Mesendoderm (in vitro differentiated cells): ENCODE measurements at places on chromosomes 6 and 20.

GRCh38 chr20:38170826-38171674, 6.0 kb upstream of the TGM2 start:
- no peaks in the 10 kb centered on the region for H3K27me3 ChIP-seq
- H3K27ac ChIP-seq: no peak overlapping the region
- no peak overlapping the region for H3K4me3 ChIP-seq
- no peaks in the 10 kb centered on the region for H3K36me3 ChIP-seq
- no peaks in the 10 kb centered on the region for H3K4me1 ChIP-seq

- H3K4me1 ChIP-seq: no peaks in the 10 kb centered on the region
- no peak overlapping the region for H3K4me3 ChIP-seq
- H3K36me3 ChIP-seq: no peaks in the 10 kb centered on the region
- no peak for DNase-seq
- no peak overlapping the region for H3K27ac ChIP-seq
Observed at GRCh38 chr6:120248451-120248850, 898.9 kb upstream of the MAN1A1 start.

DNA sequence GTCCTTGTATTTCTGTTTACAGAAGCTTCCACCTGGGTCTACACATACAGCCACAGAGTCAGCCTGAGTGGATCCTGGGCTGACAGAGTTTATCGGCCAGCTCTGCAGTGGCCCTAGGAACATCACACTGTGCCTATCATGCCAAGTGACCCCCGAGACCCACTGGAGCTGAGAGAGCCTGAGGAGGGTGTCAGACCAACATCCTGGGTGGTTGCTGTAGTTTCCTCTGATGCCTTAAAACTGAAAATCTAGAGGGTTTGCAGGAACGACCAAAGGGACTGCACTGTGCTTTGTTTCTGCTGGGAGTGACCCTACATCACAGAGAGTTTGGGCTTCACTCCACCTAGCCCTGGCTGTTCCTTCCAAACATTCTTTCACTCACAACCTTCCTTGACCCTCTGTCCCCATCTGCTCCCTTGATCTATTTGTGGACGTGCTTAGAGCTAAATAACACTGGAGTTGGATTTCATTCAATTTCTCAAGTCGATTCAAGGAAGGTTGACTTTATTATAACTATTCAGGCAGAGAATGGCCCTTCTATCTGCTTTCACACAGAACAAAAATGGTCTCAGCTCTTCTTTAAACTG, 18.1 kb downstream of the MYLK4 start:
- H3K4me1 ChIP-seq: peaks cover 3% of the 10 kb centered on the region
- no peak for DNase-seq
- no peak overlapping the region for H3K4me3 ChIP-seq
- no peak overlapping the region for H3K27ac ChIP-seq

GRCh38 chr6:132598473-132598872, 8.9 kb upstream of the TAAR5 start:
- no peak overlapping the region for H3K27ac ChIP-seq
- H3K4me1 ChIP-seq: no peaks in the 10 kb centered on the region
- H3K4me3 ChIP-seq: no peak overlapping the region
- DNase-seq: peak; percentile 69
- H3K27me3 ChIP-seq: no peaks in the 10 kb centered on the region
- no peaks in the 10 kb centered on the region for H3K36me3 ChIP-seq

GRCh38 chr6:164184410-164184809, 769.9 kb downstream of the QKI start:
- no peaks in the 10 kb centered on the region for H3K36me3 ChIP-seq
- no peaks in the 10 kb centered on the region for H3K4me1 ChIP-seq
- no peak for DNase-seq
- no peak overlapping the region for H3K4me3 ChIP-seq
- no peak overlapping the region for H3K27ac ChIP-seq

GRCh38 chr20:36349384-36350170, 43.4 kb downstream of the DLGAP4 start:
- no peak for DNase-seq
- H3K4me1 ChIP-seq: no peaks in the 10 kb centered on the region
- no peaks in the 10 kb centered on the region for H3K36me3 ChIP-seq
- H3K4me3 ChIP-seq: no peak overlapping the region

DNA sequence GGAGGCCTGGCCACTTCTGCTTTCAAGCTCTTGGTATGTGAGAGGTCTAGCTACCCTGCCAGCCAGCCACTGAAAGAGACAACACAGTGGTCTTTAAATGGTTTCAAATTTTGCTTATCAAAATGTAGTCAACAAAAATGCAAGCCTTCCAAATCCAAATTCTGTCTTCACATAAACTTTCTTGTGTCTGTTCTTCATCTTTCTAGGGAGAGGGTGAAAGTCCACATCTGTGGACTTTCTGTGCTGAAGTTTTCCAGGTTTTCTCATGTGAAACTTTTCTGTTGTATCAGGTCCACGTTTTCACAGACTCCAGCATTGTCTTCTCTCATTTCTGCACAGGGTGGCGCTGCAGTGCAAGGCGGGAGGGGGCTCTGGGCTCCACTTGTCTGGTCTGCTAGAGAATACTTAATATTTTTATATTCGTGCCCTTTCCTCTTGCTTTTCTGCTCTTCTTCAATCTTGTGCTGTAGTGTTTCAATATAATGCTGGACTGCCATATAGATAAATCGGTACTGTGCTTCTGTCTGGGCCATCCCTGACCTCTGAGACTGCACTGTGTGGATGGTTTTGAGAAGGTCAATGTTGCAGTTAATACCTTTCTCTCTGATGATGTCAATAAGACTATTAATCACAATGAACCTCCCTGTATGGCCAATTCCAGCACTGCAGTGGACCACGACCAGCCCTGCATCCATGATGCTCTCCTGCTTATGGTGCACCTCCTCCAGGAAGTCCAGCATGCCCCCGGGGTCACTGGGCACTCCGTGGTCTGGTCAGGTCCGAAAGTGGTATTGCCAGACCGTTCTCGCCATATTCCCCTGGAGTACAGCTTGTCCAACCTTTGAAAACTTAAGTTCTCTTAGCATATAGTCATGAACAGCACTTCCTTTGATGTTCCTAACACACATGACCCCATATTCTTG, 161.6 kb upstream of the TNFAIP3 start:
- H3K4me1 ChIP-seq: no peaks in the 10 kb centered on the region
- H3K27me3 ChIP-seq: no peaks in the 10 kb centered on the region
- H3K36me3 ChIP-seq: no peaks in the 10 kb centered on the region
- H3K4me3 ChIP-seq: no peak overlapping the region
- no peak overlapping the region for H3K27ac ChIP-seq

GRCh38 chr6:69835414-69836179, 30.8 kb upstream of the COL19A1 start:
- DNase-seq: peak; percentile 73
- H3K4me1 ChIP-seq: no peaks in the 10 kb centered on the region
- no peaks in the 10 kb centered on the region for H3K27me3 ChIP-seq

- H3K27me3 ChIP-seq: no peaks in the 10 kb centered on the region
- H3K36me3 ChIP-seq: no peaks in the 10 kb centered on the region
- DNase-seq: no peak
- H3K27ac ChIP-seq: no peak overlapping the region
Observed at GRCh38 chr20:40864470-40864869, 164.2 kb upstream of the TOP1 start.

- H3K4me3 ChIP-seq: no peak overlapping the region
- no peaks in the 10 kb centered on the region for H3K36me3 ChIP-seq
- no peaks in the 10 kb centered on the region for H3K27me3 ChIP-seq
- H3K4me1 ChIP-seq: no peaks in the 10 kb centered on the region
Observed at GRCh38 chr6:168163096-168163731, 84.2 kb upstream of the FRMD1 start.

DNA sequence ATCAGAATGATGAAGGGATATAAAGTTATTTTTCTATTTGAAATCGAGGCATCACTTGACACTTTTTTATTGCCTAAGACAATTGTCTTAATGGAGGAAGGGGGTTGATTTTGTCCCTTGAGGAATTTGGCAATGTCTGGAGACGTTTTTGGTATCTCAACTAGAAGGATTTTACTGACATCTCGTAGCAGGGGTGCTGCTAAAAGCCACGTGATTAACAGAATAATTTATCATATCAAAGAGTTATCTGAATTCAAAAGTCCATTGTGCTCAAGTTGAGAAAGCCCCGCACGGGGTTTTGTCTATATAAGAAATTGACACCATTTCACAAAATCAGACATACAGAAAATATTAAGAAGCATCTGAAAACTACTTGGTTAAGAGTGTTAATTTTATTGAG, 1.5 kb upstream of the TAAR6 start:
- H3K27me3 ChIP-seq: no peaks in the 10 kb centered on the region
- H3K4me3 ChIP-seq: no peak overlapping the region
- H3K4me1 ChIP-seq: no peaks in the 10 kb centered on the region
- no peak for DNase-seq

DNA sequence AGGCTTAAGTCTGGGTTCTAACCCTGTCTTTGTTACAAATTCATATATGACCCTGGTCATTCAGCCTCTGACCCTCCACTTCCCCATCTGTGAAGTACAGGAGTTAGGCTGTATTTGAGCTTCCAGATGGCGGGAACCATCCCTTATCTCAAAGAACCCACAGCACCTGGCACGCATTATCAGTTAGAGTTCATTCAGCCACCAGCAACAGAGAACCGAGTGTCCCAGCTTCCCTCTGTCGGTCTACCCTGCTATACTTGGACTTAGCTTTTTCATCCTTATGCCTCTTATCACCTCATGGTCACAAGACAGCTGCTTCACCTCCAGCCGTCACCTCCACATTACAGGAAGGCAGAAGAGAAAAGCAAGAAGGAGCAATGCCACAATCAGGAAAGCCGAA, 147.8 kb downstream of the EYA2 start:
- peak; percentile 4 for DNase-seq
- no peaks in the 10 kb centered on the region for H3K36me3 ChIP-seq
- H3K4me1 ChIP-seq: no peaks in the 10 kb centered on the region
- H3K4me3 ChIP-seq: no peak overlapping the region
- no peak overlapping the region for H3K27ac ChIP-seq

DNA sequence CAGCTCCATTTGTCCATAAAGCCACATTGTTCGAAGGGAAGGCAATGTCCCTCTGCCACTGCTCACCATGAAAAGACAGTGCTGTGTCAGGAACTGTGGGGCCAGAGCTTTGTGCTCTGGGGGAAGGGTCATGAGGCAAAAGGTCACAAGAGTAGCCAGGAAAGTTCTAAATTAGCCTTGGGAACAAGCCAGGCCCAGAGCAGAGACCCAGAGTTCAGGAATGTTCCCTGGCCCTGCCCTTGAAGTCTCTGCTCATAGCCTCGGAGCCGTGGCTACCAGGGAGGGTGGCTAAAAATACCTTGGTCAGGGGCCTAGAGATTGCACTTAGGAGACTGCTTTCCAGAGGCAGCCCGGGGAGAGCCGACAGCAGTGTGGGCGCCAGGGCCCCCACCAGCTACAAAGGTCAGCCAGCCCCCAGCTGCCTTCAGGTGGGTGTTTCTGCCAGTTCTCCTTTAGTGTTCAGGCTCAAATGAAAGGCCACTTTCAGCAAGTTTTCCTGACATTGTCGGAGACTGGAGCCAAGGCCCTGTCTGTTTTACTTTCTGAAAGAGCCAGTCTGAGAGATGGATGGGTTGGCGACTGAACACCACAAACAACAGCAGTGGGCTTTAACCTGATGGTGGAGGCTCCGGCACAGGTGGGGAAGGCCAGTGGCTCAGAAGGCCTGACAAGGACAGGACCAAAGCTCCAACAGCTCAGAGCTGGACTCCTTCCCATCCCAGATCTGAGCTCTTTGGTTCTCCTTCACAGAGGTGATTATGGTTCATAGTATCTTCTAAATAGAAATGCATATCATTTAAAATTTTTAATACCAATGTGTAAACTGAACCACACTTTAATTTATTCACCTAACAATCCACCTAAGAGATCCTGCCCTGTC, 76.2 kb downstream of the CDH26 start:
- H3K4me1 ChIP-seq: no peaks in the 10 kb centered on the region
- no peak for DNase-seq
- H3K27ac ChIP-seq: no peak overlapping the region
- H3K36me3 ChIP-seq: no peaks in the 10 kb centered on the region
- H3K4me3 ChIP-seq: no peak overlapping the region
- H3K27me3 ChIP-seq: no peaks in the 10 kb centered on the region

GRCh38 chr20:32544260-32544722, 40.8 kb downstream of the NOL4L start:
- H3K4me3 ChIP-seq: no peak overlapping the region
- no peak overlapping the region for H3K27ac ChIP-seq
- H3K27me3 ChIP-seq: no peaks in the 10 kb centered on the region

- no peaks in the 10 kb centered on the region for H3K36me3 ChIP-seq
- H3K27me3 ChIP-seq: peaks cover 10% of the 10 kb centered on the region
- H3K4me1 ChIP-seq: peaks cover 2% of the 10 kb centered on the region
- no peak overlapping the region for H3K27ac ChIP-seq
- H3K4me3 ChIP-seq: no peak overlapping the region
- no peak for DNase-seq
Observed at GRCh38 chr20:64039293-64040160, 3.5 kb downstream of the C20orf204 start.

GRCh38 chr6:115667478-115668026, 393.1 kb downstream of the FRK start:
- DNase-seq: no peak
- no peaks in the 10 kb centered on the region for H3K4me1 ChIP-seq
- H3K27ac ChIP-seq: no peak overlapping the region
- H3K4me3 ChIP-seq: no peak overlapping the region
- no peaks in the 10 kb centered on the region for H3K36me3 ChIP-seq

GRCh38 chr6:116888732-116889360, 11.8 kb downstream of the RFX6 start:
- DNase-seq: no peak
- H3K27ac ChIP-seq: no peak overlapping the region
- H3K4me3 ChIP-seq: no peak overlapping the region
- H3K4me1 ChIP-seq: no peaks in the 10 kb centered on the region

- no peak overlapping the region for H3K27ac ChIP-seq
- no peaks in the 10 kb centered on the region for H3K27me3 ChIP-seq
- DNase-seq: no peak
- no peak overlapping the region for H3K4me3 ChIP-seq
- no peaks in the 10 kb centered on the region for H3K4me1 ChIP-seq
- H3K36me3 ChIP-seq: no peaks in the 10 kb centered on the region
Observed at GRCh38 chr6:163148451-163149278, 265.9 kb upstream of the QKI start.

DNA sequence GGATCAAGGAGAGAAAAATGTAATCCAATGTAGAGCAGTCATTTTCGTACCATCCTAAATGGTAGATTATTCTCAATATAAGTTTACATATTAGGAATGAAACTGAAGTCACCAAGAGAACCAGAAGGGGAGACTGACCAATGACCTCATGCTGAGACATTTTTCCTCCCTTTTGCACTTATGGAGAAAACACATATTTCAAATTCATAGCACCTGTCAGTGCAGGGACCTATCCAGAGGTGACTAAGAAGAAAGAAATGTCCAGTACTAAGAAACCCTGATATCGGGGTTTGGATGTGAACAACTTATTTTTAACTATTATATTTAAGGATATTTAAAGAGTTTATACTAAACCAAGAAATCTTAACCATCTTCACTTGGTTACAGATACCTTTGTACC, 16.6 kb upstream of the LYRM2 start:
- no peak for DNase-seq
- no peaks in the 10 kb centered on the region for H3K4me1 ChIP-seq
- no peak overlapping the region for H3K4me3 ChIP-seq
- no peaks in the 10 kb centered on the region for H3K27me3 ChIP-seq

GRCh38 chr6:29558439-29559079, 973 bp downstream of the UBD start:
- no peak for DNase-seq
- no peaks in the 10 kb centered on the region for H3K36me3 ChIP-seq
- H3K4me3 ChIP-seq: no peak overlapping the region
- H3K27ac ChIP-seq: no peak overlapping the region
- H3K27me3 ChIP-seq: peaks cover 13% of the 10 kb centered on the region
